CD14-positive monocyte (primary cell): ENCODE measurements at places on chromosomes 1 and 21.
A peak's percentile ranks its signal among the peaks of the same experiment; 100 is the strongest.

GRCh38 chr21:44415073-44416025 lies 40.0 kb upstream of the LRRC3 start:
- DNase-seq: no peak

GRCh38 chr1:35929730-35930592 lies 944 bp upstream of the AGO3 start:
- DNase-seq: no peak

- no peak for DNase-seq
Measured at GRCh38 chr1:19163261-19163660, 46.8 kb downstream of the UBR4 start.

- no peak for DNase-seq
Measured at GRCh38 chr1:183148599-183148998, 37.5 kb upstream of the LAMC2 start.

DNA sequence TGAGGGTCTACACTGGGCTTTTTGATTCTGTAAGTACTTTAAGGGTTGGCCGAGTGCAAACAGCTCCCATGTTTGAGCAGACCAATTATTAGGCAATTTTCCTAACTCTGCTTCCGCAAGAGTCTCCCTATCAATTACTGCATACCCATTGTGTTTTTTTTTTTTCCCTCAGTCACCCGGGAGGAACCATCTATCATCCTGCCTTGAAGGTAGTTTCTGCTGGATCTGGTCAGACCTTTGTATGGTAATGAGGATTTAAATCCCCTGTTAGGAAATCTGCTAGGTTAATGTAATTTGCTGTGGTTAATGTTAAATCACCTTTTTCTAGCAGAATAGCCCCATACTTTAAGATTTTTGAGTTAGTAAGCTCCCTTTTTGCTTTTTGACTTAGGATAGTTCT lies 40.8 kb upstream of the WARS2 start:
- DNase-seq: no peak

DNA sequence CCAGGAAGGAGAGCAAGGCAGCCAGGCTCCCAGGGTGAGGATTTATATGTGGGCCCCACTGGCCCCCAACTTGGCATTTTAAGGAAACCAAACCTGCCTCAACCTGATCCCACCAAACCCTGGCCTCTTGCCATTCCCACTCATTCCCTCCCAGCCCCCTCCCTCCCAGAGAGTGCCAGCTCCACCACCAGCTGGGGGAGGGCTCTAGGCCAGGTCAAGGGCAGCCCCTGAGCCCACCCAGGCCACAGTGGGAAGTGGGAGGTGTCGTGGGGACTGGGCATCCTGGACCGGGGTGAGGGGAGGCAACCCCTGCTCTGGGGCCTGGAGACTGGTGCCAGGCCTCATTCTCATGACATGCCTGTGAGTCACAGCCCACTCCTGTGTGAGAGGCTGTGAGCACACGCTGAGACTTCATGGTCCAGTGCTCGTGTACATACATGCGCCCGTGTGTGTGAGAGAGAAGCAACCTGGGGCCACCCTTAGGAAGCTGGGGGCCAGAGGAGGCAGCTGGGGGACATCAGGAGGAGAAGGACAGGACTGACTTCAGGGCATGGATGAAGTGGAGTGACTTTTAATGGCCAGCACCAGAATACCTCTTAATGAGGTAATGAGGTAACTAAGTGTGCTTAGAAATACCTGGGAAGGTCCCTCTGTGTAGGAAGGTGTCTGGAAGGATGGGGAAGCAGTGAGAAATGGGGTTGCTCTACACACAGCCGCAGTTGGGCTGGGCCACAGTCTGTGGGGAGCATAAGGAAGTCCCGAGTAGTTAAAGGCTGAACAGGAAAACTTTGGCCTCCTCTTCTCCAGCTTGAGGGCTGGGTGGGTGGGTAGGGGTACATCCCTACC lies at the start of gene S100A2:
S100A2 (minus strand) TSS at position 316 of the 846 bp plus-strand sequence. CDS start 1,967 bp downstream, outside the sequence.
- peak; percentile 97 for DNase-seq

- no peak for DNase-seq
Measured at GRCh38 chr1:68204977-68205630, 27.2 kb downstream of the WLS start.

GRCh38 chr21:46180778-46181391 lies 3.4 kb downstream of the SPATC1L start:
- no peak for DNase-seq

- no peak for DNase-seq
Measured at GRCh38 chr1:76059451-76059850, 15.1 kb upstream of the ST6GALNAC3 start.

GRCh38 chr1:78143673-78144072 lies 97.9 kb downstream of the GIPC2 start:
- no peak for DNase-seq

GRCh38 chr1:183417772-183418491 lies at the start of gene NMNAT2:
NMNAT2 (minus strand) TSS chr1:183418380; CDS start chr1:183418267, 113 bp downstream.
- DNase-seq: no peak

GRCh38 chr1:25217598-25218232 lies 14.6 kb downstream of the SYF2 start:
- no peak for DNase-seq

- no peak for DNase-seq
Measured at GRCh38 chr21:45748593-45748992, 105.1 kb downstream of the PCBP3 start.

DNA sequence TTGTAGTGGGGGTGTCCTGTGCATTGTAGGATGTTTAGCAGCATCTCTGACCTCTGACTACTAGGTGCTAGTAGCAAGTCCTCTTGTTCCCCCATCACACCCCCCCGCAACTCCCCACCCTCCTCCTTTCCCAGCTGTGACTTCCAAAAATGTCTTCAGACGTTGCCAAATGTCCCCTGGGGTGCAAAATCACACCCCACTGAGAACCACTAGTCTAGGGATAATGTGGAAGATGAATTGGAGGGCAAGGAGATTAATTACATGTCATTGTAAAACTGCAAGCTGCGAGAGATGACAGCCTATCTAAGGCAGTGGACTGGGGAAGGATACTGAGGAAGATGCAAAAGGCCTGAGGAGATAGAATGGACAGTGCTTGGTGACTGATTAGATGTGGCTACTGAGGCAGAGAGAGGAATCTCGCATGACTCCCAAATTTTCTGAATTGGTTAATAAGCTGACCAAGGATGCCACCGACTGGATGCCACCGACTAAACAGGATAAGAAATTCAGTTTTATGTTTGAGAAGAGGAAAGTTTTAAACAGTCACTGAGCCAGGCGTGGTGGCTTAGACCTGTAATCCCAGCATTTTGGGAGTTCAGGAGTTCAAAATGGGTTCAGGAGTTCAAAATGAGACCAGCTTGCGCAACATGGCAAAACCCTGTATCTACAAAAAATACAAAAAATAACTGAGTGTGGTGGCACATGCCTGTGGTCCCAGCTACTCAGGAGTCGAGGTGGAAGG lies 3.1 kb upstream of the JAK1 start:
- no peak for DNase-seq

- no peak for DNase-seq
Measured at GRCh38 chr1:22969304-22969709, 3.4 kb downstream of the LACTBL1 start.

- DNase-seq: no peak
Measured at GRCh38 chr1:22064751-22065402, 12.4 kb downstream of the CDC42 start.

DNA sequence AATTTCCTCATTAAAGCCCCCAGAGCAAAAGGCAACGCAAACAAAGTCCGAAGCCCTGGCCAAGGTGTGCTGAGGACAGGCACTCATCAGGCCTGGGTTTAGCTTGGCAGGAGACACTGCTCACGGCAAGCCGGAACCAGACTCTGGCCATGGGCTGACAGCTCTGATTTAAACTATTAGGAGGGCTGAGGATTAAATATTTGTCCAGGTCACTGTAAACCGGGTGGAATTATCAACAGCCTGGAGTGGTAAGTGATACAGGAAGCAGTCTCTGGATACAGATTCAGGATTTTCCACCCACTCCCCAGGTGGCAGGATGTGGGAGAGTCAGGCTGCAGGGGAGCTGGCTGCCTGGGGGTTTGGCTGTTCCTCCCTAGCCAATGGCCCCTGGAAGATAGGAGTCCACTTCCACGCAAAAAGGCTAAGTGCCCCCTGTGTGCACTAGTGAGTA lies 42.4 kb downstream of the SLC66A1 start:
- DNase-seq: no peak

- DNase-seq: no peak
Measured at GRCh38 chr1:10537082-10537766, 62.5 kb downstream of the PEX14 start.

- DNase-seq: no peak
Measured at GRCh38 chr1:216186816-216187215, 236.4 kb downstream of the USH2A start.

DNA sequence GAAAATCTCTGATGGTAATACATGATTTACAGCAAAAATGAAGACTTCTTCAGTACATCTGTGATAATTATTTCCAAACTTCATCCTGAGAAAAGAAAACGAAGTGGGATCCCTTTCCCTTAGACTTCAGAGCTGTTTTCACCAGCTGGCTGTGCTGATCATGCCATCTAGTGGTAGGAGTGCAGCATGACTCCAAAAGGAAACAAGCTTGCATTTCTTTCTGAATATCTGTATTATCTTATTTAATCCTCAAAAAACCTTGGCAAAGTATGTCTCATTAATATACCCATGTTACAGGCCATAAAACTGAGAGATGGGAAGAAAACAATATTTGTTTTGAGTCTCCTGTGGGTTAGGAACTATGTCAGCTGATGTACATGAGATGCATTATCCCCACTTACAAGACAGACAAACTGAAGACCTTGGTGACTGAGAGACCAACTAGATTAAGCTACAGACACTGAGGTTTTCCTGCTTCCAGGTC lies 9.8 kb upstream of the GJA8 start:
- peak; percentile 30 for DNase-seq

DNA sequence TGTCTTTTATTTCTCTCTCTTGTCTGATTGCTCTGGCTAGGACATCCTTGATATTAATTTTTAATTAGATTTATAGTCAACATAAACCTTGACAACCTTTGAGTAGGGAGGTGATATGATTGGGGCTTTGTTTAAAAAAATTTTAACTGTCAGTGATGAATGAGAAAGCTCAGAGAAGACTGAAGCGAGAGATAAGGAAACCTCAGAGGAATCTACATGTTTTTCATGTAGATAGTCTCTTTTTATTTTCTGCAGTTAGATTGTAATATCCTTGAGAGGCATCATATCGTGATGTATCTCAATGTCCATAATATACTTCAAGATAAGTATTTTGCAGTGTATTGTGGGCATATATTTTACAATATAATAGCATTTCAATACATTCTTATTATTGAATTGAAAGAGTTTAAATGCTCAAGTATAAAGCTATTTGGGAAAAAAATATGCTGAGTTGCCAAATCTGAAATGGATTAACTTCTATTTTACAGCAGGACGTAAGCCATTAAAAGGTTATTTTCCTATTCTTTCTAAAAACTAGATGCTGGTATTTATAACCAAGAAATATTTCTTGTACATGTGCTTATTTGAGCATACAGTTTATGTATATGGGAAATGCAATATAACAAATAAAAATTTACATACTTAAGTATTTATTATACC lies 802.4 kb upstream of the ADGRL4 start:
- DNase-seq: no peak

GRCh38 chr1:113459279-113459678 lies 69.0 kb downstream of the MAGI3 start:
- no peak for DNase-seq

GRCh38 chr1:96306809-96307560 lies 414.6 kb upstream of the PTBP2 start:
- no peak for DNase-seq

- DNase-seq: no peak
Measured at GRCh38 chr1:221829327-221830015, 87.6 kb upstream of the DUSP10 start.

DNA sequence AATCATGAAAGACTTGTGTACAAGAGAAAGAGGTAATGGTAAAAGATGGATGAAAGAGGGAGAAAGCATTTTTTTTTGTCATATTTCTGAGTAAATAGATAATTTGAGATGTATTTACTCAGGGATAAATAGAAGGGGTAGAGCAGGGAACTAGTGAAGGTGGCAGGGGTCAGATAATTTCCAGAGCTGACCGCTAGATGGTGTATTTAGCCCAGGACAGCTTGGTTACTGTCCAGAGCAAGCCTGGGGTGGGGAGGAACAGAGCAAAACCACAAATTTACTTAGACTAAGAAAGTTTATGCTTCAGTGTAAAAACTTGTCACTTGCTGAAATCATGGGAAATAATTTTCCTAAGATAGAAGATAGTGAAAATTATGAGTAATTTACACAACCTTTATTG lies 91.5 kb downstream of the XCL2 start:
- DNase-seq: no peak

- peak; percentile 46 for DNase-seq
Measured at GRCh38 chr1:19010995-19011844, 54.7 kb upstream of the IFFO2 start.

GRCh38 chr1:53332186-53332564 lies 4.3 kb upstream of the LRP8 start:
- no peak for DNase-seq
